ENCODE measurements at places on chromosomes 1 and 21.

DNA sequence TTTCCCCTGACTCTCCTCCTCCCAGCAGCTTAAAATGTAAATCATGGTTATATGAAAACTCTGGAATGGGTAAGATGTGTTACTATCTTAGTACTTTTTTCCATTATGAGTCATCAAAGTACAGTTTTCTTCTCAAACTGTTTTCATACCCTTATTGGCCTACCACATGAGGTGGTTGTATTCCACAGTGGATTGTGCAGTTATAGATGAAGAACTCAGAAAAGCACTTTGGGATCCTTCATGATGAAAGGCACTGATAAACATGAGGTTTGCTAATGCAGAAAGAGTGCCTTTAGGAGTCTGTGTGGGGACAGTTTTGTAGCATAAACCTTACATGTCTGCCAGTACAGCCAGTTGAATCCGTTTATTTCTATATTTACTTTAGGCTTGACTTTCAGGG is 32.0 kb upstream of the MYOCOS start:
- DNase-seq = peak; percentile 50

DNA sequence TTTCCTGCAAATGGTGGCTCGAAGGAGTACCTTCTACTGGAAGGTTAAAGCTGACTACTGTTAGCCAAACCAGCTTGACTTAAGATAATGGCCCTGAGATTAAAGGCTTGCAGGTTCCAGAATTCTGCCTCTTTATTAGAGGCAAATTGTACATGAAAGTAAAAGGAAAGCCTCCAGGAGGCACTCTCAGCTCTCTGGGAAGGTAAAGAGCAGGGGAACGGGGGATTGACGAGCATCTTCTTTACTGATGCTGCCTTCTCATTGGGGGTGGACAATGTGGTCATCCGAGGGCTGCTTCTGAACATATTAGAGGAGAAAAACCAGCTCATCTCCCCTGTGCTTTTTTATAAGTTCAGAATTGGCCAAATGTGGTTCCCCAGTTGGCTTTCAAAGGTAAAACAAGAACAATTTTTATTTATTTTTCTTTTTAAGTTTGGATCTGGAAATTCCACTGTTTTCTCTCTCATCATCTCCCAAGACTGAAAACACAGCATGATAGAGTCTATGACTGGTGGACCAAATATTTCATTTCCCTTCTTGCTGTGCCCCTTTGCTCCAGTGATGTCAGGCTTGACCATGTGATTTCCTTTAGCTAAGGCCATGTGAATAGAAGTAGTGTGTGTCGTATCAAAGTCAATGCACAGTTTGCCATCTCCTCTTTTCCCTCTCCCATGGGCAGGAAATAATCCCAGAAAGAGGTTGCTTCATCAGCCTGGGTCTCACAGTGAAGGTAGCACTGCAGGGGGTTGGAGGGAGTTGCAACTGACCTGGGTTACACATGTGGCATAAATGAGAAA is 292.7 kb downstream of the PRDM2 start:
- DNase-seq = peak; percentile 55

- DNase-seq = peak; percentile 90
Observed at GRCh38 chr1:16032388-16033102, 10.7 kb downstream of the CLCNKA start.

DNA sequence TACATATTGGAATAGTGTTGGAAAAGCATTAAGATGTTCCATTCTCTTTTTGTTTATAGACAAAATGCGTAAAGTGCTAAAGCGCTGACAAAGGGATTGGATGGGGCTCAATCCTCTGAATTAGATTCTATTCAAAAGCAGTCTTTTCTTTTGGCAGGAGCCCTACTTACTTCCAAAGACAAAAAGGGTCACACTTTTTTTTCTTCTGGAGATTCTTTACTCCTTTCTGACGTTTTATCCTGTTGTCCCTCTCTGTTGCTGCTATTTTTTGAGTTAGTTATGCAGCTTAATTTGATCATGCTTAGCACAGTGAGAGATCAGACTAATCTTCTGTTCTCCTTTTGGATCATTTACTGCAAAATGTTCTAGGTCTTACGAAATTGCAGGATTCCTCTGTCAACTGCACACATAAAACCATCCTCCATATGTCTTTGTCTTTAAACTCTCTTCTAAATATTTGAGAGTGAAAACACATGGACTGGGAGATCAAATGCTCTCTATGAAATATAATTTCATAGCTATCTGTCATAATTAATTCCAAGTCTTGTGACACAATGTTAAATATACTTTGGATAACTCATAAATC is 656.4 kb upstream of the ADGRL2 start:
- DNase-seq = no peak

DNA sequence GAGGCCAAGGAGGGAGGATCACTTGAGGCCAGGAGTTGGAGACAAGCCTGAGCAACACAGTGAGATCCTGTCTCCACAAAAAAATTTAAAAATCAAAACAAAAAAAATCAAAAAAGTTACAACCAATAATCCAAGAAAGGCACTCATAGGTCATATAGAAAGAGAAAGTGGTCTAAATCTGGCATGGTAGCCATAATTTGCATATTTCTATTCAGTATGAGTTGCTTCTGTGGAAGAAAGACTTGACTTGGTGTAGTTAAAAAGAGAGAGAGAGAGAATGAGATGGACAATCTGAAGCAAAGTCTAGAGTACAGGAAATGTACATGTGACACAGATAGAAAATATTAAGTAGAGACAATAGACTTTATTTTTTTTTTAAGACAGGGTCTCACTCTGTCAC is 22.5 kb downstream of the JMJD4 start:
- no peak for DNase-seq

All from COLO829 (cell line).